ENCODE measurements at places on chromosomes 2 and 18.

DNA sequence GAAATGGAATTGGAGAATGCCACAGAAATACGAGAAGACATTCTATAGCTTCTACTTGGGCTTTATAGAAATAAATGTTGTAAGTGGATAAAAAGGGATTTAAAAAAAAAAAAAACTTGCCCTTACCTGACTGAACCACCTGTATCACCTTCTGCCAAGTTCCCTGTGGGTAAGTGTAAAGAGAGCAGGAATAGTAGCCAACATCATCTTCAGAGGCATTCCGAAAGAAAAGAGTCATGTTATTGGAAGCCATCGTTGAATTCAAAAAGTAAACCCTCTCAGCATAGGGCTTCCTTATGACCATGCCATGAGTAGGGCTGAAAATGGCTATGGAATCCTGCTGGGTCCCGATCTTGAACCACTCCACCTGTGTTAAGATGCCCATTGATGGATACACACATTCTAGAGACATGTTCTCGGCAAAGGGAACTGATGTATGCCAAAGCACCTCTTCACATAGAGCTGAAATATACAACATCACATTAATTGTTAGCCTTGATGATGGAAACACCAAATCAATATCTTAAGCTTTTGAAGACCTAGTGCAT, 991 bp downstream of the CD226 start:
- DNase-seq, result no peak

DNA sequence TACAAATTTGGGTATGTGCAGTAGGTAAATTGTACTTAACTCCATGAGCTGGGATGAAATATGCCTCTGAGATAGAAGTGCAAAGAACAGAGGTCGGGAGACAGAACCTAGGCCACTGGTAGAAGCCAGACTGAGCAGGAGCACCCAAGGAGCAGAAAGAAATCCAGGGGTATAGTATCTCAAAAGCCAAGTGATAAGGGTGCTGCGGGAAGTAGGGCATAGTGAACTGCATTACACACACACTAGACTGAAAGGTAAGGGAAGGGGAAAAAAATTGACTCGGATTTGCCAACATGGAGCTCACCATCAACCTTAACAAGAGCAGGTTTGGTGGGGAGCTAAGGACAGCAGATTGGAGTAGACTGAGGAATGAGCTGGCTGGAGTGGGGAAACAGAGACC, 89.3 kb upstream of the TMEM247 start:
- no peak for DNase-seq

DNA sequence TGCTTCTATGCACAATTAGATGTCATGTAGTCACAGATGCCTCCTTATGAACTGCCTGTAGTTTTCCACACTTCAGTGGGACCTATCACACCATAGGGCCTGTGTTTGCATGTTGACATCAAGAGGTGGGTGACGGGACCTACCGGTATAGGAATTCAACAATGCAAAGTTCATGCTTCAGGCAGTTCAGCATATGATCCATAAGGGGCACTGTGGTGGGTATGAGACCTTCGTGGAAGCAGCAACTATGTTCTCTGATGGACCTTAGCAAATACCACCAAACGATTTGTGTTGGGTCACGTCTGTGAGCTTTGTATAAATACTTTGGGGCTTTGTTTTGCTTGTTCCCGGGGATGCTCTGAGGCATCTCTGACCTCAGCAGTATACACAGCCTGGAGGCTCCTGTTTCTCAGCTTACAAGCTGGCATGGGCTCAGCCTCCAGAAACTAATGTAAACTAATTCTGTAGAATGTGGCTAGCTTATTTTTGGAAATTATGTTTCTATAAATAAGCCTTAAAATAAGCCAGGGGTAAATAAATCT, 111.6 kb downstream of the DTNA start:
- DNase-seq, result no peak

DNA sequence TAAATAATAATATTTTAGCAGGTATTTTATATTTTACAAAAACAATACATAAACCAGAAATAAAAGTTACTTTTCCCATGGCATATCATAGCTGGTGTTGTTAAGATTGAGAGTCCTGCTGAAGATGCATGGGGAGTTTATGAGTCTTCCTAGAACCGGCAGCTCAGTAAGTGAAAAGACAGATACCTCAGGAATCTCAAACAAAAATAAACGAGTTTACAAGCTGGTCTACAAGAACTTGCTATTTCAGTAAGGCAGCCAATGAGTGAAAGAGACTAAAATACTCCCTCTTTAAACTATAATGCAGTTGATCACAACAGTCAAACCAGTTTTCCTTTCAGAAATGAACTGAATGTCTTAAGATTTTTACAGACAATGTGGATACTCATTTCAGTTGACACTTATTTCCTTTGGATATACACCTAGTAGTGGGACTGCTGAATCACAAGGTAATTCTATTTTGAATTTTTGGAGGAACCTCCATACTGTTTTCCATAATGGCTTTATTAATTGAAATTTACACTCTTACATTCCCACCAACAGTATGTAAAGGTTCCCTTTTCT, 8.9 kb downstream of the GAREM1 start:
- no peak for DNase-seq

DNA sequence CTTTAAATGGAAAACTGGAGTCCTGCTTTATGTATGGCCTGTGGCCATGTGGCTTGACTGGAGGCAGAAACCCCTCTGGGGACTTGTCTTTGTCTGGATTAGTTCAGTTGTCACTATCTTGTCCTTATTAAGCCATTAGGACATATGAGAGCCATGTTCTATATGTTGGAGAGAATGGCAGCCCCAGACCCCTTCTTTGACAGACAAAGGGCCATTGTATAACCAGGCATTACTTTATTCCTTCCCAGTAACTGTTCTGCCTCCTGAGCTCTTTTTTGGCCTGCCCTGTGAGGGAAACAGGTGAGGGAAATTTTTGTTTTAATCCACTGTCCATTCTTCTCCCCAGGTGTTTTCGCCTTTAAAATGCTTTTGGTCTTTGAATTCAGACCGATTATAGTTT, 43.3 kb downstream of the FSHR start:
- DNase-seq, result no peak

DNA sequence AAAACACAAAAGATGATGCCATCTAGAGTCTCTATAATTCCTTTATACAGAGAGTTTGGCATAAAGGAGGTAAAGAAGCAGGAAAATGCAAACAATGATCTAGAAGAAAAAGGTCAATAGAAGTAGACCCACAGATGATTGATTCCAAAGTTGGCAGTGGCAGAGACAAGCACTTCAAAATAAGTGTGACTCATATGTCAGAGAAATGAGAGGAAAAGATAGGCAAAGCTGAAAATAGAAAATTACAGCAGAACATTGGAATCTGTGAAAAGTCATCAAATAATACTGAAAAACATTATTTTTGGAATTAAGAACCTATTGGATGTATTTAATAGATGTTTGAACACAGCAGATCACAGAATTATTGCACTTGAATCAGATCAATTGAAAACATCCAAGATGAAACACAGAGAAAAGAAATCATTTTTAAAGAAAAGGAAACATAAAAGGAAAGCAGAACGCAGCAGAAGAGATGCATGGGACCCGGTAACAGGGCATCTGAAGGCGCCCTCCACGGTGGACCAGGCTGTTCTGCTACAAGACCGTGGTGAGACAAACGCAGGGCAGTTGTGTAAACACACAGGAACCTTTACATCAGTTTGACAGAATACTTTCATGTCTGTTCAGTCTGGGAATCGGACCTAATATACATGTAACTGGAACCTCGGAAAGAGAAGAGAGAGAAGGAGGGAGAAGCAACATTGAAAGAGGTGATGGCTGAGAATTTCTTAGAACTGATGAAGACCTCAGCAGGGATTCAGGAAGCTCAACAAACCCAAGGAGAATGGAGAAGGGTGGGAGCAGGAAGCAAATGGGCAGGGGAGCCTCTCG, 74.6 kb upstream of the GPC1 start:
- DNase-seq, result no peak

- DNase-seq, result no peak
Observed at GRCh38 chr2:235793163-235793752, 299.4 kb downstream of the AGAP1 start.

GRCh38 chr2:238174701-238175100, 15.9 kb downstream of the ERFE start:
- no peak for DNase-seq

DNA sequence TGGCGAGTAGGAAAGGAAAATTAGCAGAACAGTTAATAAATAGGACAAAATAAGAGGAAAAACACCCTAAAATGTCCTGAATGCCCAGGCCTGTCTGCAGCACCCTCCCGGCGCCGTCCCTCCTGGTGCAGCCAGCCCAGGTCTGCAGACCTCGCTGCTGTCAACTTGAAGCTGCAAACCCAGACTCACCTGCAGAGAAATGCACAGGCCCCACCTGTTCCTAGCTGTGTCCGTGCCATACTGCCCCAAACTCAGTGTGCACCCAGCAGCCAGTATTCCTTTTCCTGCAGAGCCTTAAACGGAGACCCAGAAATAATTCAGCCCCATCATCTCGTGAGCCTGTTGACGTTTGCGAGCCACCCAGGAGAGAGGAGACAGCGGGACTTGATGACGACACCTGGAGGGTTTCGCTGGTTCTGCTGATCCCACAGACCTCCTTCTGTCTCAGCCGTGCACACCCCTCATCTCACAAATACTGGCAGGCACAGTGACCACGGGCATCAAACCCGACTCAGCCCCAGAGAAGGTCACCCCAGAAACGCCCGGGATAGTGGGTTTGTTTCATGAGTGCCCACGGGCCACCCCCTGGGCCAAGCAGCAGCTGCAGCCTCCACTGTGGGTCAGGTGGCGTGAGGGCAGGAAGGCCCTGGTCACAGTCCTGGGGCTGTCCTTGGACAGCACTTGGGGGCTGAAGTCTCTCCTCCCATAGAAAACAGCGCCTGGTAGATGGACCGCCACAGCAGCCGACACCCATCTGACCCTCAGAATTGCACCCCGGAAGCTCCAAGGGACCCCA, 239.5 kb upstream of the SALL3 start:
- no peak for DNase-seq

GRCh38 chr2:128625963-128626759, 307.5 kb upstream of the HS6ST1 start:
- no peak for DNase-seq

- DNase-seq, result no peak
Observed at GRCh38 chr2:145411493-145411892, 891.6 kb upstream of the ZEB2 start.

GRCh38 chr2:110866466-110866865, 134.1 kb downstream of the ACOXL start:
- no peak for DNase-seq

- DNase-seq, result no peak
Observed at GRCh38 chr18:65352186-65352585, 398.6 kb upstream of the CDH7 start.

DNA sequence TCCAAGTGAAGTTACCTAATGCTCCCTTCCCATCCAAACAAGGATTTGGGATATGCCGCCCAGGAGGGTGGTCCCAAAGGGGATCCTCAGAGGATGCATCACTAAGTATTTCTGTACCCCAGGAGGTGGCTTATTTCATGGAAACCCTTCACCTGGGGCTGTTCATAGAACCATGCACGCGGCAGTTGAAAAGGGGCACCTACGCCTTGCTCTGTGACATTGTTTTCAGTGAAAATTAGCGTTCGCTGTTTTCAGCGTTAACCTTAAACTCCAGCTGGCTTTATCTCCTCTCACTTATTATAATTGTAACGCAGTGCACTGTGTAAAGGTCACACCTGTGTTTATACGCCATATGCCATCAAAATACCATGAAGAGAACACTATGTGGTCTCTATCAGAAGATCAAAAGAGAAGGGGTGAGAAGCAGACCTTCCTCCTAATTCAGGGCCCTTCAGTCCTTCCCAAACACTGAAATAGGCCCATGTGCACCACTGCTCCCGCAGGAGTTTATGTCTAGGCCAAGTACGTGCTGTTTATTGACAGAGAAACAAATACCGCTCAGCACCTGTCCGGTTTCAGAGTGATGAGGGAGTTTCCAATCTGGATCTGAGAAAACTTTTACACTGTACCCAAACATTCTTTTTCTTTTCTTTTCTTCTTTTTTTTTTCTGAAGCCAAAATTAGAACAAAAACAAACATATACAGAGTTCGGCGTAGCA, 162.1 kb downstream of the BCL2 start:
- DNase-seq, result no peak

- DNase-seq, result no peak
Observed at GRCh38 chr2:101518578-101519492, 43.9 kb upstream of the RFX8 start.

- no peak for DNase-seq
Observed at GRCh38 chr2:241008711-241009121, 10.3 kb downstream of the SNED1 start.

- no peak for DNase-seq
Observed at GRCh38 chr2:213766465-213766901, 482.2 kb downstream of the SPAG16 start.

GRCh38 chr2:152283392-152283791, 51.6 kb upstream of the FMNL2 start:
- no peak for DNase-seq

DNA sequence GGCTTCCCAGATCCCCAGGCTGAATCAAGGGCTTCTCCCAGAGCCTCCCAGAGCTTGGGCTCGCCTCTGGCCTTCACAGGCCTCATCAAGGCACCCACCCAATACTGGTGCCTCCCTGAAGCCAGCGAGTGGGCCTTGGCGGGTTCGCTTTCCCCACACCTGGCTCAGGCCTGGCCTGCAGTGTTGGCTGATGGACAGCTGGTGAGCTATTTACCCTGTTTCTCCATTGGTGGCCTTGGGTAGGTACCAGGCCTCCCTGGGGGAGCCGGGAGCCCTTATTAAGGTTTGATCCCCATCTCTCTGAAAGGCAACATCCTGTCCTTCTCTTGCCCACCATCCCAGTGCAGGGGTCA, 18.2 kb upstream of the DUSP2 start:
- no peak for DNase-seq

DNA sequence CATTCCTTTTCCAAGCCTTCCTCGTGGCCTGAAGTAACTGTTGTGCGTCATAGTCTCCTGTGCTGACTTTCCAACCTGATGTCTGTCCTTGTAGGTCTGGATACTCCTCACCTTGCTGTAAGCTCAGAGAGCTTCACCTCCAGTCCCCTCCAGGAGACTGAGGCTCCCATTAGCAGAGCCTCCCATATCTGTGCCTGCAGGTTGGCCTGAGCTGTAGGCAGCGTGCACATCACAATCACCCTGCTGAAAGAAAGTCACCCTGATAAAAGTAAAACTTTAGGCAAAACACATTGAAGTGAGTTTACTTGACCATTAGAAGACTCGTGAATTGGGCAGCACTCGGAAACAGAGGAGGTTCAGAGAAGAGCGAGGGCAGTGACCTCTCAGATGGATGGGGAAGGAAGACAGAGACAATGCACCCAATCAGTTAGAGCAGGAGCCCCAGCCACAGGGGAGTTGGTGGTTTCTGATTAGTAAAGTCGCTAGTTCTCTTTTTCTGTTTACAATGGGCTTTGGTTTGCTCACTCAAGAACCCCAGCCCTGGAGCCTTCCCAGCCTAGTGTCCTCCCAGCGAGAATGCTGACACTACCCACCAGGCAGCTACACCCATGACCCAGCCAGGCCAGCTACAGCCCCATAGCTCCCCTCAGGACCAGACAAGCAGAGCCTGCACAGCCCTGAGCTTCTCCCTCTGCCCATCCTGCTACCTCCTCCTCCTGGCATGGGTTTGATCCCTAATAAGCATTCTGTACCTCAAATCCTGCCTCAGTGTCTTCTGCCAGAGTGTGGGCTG, 12.1 kb upstream of the TPO start:
- DNase-seq, result no peak

GRCh38 chr2:143675021-143675420, 545.8 kb downstream of the ARHGAP15 start:
- no peak for DNase-seq

All from AG09309 (cell line).